ENCODE measurements at places on chromosomes 7 and 10.

GRCh38 chr7:4119848-4120247, 562.2 kb upstream of the FOXK1 start:
- no peak for DNase-seq

- peak; percentile 53 for DNase-seq
Observed at GRCh38 chr7:120992965-120993494, 4.5 kb downstream of the CPED1 start.

- no peak for DNase-seq
Observed at GRCh38 chr10:118439824-118440223, 97.7 kb upstream of the FAM204A start.

GRCh38 chr7:88329532-88330463, 23.1 kb upstream of the STEAP4 start:
- DNase-seq: no peak

DNA sequence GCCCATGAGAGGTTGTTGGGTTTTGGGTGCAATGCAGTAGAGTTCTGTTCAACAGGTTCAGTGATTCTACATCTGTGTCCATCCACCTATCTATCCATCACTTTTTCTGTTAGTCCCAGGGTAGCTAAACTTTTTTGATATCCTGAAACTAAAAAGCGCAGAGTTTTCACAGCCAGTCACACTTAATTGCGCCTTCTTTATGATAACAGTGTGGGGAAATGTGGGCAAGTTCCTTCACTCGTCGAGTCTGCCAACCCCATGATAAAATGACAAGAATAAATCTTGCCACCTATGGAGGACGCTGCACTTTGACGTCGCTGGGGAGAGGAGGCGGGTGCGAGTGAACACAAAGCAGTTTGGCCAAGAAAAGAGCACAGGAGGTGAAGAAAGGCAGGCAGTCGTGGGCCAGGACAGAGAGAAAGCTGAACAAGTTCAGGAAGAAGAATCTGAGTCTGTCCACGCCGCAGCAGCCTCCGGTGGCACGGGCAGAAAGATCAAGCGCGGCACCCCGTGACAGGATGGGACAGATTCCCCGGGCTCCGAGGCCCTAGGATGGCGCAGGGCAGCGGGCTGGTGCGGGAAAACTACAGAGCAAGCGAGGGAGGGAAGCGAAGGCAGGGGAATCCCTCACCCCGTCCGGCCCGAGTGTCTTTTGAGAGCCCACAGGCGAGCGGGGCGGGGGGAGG, 9.2 kb downstream of the SP8 start:
- no peak for DNase-seq

DNA sequence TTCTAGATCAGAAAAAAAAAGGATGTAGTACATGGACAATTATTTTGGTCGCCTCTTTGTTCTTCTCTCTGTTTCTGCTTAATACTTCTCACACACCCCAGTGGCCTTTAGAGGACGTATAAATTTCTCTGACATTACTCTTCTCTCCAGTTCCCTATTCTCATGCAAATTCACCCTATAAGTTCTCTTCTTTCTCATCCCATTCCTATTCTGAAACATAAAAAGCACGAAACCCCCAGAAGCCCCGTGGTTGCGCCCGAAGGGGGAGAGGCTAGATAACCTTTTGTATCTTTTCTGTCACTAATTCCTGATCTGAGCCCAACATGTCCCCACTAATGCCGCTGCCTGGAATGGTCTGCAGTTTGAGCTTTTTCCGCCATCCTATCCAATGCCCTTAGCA, 136.9 kb downstream of the SKIDA1 start:
- no peak for DNase-seq

DNA sequence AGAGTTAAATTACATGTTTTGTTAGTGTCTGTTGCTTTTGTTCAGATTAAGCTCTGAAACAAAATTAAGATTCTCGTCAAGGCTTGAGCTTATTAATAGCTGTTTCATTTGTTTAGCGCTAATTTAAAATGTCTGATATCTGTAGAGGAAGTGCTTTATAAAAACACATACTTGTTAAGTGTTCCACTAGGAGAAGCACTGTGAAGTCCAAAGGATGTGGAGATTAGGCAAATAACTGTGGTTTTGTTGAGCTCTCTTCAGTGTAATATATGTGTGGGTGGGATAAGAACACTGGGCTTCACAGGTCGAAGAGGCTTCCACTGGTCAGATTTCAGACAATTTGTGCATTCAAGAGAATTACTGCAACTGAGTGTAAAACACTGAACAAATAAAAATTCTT, 242.0 kb downstream of the AUTS2 start:
- no peak for DNase-seq
